Activated CD4-positive, alpha-beta T cell treated with anti-CD3 and anti-CD28 coated beads, Interleukin-2, Interleukin-4, amounts not matched to agents 100 ng/mL and 50 ng/mL, durations not matched to agents 16 hours and 8 hours (primary cell): ENCODE measurements at places on chromosomes 1 and 21.

GRCh38 chr1:179425186-179425585 is 59.4 kb downstream of the AXDND1 start:
- no peak for DNase-seq

DNA sequence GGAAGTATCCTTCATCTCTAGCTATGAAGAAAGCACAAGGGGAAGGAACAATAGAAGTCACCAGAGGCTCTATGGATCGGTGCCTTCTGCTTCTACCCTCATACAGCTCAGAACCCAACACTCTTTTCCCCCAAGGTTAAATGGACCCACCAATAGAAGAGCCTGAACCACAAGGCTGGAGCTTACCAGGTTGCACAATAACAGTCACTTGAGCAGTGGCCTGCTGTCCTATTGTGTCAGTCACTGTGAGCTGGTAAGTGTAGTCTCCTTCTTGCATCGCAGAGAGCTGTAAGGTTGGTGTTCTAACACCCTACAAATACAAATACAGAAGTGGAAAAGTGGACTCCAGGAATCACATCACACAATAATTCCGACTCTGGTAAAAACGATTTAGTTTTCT is 103.0 kb downstream of the KIAA0319L start:
- DNase-seq: no peak

DNA sequence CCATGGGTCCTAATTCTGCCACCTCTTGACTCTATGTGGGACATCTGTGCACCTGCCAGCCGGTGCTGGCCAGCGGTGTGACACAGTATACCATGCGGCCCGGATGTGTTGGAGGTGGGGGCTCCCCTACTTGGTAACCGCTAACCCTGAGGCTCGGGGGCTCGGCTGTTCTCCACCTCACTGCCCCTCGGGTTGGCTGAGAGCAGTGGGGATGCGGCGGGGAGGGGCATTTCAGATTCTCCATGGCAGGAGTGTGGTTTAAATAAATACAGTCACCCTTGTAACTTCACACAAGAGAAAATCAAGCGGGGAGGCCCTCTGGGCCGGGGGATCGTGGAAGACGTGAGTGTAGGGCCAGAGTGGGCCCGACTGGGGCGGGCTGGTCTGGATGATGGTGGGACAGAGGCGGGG is 11.0 kb downstream of the KRTAP10-1 start:
- no peak for DNase-seq

DNA sequence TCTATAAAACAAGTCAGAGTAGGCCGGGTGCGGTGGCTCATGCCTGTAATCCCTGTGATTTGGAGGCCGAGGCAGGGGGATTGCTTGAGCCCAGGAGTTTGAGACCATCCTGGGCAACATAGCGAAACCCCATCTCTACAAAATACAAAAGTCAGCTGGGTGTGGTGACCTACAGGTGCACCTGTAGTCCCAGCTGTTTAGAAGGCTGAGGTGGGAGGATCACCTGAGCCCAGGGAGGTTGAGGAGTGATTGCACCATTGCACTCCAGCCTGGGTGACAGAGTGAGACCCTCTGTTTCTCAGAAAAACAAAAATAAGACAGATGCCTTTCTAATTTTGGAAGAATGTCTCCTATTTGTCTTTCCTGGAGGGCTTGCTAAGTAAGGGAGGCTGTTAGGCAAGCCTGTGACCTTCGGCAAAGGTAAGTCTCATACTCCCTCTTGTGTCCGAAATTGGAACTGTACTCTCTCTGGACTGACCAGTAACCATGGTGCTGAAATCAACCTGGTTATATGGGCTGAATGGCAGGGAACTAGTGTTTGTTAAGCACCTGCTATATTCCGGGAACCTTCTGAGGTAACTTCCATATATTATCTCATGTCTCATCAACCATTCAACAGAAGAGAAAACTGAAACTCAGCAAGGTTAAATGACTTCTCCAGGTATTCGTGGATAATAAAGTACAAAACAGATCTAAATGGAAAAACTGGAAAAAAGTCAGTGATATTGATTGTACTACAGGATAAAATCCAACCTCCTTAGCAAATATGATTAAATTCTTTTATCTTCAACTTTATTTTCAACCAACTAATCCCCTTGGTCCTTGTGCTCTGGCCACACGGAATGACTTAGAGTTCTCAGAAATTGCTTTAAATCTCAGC is 11.8 kb upstream of the RAB3B start:
- peak; percentile 87 for DNase-seq
